ENCODE measurements at places on chromosomes 3 and 15.

- DNase-seq: no peak
These were observed 58.4 kb downstream of the TMEM44 start for GRCh38 chr3:194574639-194575483.

DNA sequence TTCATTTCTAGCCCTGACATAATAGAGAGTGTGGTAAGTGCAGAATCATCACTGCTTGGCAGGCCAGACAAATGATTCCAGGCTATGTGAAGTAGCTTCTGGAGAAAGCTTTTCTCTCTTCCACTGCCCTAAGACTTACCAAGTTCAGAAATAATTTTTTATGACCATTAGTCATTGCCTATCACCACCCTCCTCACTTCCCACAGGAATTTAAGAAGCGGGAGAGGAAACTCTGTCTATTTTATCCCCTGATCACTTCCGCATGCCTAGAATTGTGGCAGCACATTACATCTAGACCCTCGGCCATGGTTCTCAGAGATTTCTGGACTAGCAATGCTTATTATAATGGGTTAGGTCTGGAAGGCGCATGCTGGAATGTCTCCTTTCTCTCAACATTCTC is 397.8 kb upstream of the NR2F2 start:
- DNase-seq: no peak

- no peak for DNase-seq
These were observed 779.1 kb downstream of the MECOM start for GRCh38 chr3:168884353-168884903.

GRCh38 chr3:33577588-33577987 is 137.4 kb upstream of the UBP1 start:
- no peak for DNase-seq

DNA sequence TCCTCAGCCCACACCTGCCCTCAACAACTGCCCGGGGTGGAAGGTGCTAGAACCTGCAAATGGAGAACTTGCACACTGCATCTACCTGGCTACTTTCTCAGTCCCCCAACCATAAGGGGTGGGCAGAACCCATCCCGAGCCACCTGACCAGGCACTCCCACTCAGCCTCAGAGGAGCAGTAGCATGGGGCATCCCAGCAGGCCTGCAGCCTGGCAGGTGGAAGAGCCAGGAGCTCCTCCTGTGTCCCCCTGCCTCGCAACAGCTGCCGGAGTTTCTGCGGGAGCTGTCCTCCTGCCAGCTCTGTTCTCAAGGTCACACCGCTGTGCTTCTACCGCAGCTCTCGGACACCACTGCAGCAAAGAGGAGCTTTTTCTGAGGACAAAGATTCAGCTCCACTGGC is 27.5 kb downstream of the RAB6B start:
- DNase-seq: no peak

GRCh38 chr3:114675104-114675503 is 381.3 kb downstream of the TIGIT start:
- DNase-seq: no peak

GRCh38 chr3:98038876-98039275 is 3.8 kb upstream of the GABRR3 start:
- no peak for DNase-seq

- DNase-seq: no peak
These were observed 29.7 kb downstream of the DNASE1L3 start for GRCh38 chr3:58180940-58181587.

DNA sequence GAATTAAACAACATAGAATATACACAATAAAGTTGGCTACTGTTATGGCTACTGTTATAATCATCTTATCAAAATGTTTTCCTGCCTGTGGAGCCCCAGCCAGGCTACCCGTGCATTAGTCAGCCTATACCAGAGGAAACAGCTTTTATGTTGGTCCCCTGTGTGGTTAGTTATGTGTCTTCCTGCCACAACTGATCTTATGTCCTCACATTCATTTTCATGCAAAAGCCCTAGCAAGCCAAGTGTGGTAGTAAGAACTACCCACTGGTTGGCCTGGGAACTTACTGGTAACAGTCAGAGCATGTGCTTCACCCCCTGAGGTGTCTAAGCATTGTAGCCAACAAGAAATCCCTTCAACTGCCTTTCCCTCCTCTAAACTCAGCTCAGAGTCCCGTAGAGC is 21.8 kb downstream of the MGLL start:
- no peak for DNase-seq

- DNase-seq: no peak
These were observed 499.4 kb upstream of the MDFIC2 start for GRCh38 chr3:70811880-70812279.

DNA sequence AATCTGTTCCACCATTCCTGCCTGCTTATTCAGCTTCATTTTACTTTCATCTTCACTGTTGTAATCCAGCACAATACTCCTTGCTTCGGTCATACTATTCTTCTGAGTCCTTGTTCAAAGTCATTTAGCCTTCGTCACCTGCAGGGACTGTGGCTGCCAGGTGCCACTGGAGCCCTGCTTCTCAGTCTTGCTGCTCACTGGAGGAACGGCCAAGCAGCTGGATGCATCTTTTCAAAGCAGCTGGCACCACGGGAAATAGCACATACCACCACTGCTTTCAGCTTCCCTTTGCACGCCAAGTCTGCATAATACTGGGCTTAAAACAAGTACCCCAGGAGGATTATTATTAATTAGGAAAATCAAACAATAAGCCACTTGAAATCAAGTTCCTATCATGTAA is 287.6 kb downstream of the BCHE start:
- DNase-seq: no peak

- no peak for DNase-seq
These were observed 38.9 kb downstream of the TFG start for GRCh38 chr3:100748220-100748619.

DNA sequence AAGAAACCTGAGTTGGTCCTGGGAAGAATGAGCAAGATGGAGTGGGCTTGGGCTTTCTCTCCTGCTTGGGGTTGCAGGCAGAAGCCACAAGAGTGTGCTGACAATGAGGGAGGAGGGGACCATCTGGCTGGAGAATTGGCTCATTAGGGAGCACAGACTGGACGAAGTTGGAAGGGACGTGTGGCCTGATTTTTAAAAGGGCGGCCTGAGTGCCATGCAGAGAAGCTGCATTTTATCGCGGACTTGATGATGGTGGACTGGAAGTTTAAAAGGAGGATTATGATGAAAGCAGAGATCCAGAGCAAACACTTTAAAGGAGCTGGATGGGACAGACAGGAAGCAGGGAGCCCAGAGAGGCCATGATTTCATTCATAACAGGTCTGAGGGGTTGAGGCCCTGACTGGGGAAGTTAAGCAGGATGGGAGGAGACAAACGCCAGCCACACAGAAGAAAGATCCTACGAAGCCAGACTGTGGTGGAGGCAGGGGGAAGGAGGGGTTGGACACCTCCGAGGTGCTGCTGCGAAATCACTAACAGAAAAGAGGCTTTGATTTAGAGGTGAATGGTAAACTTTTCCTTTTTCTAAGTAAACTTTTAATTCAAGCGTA is 23.6 kb downstream of the TLNRD1 start:
- DNase-seq: no peak

DNA sequence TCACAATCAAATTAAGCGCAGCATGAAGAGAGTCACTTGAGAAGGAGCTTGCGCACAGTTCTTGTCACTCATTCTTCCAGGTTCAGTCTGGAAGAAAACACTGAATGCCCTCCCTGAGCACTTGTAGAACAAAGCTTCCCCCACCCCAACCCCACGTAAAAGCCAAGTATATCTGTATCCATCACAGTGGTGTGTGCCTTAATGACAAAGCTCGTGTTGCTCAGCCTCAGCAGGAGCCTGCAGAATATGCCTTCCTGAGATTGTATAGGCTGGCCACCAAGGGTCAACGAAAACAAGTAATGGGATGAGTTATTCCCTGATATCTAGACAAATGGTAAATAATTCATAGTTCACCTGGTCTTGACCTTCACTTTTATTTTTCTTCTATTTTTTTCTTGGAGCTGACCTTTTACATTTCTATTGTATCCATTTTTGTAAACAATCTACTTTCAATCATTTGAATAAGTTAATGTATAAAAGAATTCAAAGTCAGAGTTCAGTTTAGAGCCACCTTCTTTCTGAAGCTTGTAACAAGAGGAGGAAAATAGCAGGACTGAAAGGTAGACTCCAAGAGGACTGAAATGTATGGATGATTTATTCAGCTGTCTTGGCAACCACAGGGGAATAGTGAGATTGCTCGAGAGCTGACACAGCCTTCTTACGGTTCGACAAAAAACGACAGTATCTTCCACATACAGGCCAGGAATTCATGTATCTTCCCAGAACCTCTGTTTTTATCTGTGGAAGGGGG is 405.5 kb upstream of the TPM1 start:
- no peak for DNase-seq

DNA sequence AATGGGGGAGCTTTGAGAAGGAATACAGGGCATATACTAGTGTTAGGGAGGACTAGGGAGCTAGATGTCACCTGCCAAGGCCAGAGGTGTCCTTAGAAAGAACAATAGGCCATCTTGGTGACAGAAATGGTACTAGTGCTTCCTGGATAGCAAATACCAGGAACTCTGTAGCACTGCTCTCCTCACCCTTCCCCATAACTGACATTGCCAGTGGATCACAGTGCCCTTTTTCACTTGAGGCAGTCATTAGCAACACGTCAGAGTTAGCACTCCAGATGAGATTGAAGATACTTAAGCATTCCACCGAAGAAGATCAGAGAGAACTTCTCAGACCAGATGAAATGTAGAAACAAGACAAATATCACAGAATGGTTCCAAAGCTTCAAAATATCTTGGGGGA is 103.1 kb upstream of the PDZRN3 start:
- no peak for DNase-seq

GRCh38 chr3:105629718-105630117 is 239.1 kb downstream of the CBLB start:
- no peak for DNase-seq

DNA sequence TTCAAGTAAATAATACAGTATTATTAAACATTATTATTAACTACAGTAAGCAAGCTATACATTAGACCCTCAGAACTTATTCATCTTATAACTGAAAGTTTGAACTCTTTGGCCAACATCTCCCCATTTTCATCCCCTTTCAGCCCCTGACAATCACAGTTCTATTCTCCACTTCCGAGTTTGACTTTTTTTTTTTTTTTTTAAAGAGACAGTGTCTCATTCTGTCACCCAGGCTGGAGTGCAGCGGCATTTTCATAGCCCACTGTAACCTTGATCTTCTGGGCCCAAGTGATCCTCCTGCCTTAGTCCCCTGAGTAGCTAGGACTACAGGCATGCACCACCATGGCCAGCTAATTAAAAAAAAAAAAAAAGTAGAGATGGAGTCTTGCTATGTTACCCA is 41.3 kb upstream of the LRIG1 start:
- DNase-seq: no peak

- DNase-seq: no peak
These were observed 313.9 kb upstream of the NR2E3 start for GRCh38 chr15:71496336-71496955.

GRCh38 chr3:112615989-112616731 is 24.8 kb downstream of the CCDC80 start:
- DNase-seq: no peak

DNA sequence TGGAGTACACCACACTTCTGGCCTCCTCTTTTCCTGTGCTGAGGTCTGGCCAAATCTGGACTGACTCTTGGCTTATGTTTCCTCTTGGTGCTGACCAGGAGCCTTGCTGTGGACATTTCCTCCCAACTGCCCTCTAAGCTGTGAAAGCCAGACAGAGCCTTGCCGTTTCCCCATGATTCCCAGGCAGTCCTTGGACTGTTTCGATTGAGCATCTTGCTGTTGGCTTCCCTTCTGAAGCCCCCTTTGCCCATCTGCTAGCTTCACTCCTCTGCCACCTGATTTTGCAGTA is 110.5 kb downstream of the EPHB1 start:
- DNase-seq: no peak

DNA sequence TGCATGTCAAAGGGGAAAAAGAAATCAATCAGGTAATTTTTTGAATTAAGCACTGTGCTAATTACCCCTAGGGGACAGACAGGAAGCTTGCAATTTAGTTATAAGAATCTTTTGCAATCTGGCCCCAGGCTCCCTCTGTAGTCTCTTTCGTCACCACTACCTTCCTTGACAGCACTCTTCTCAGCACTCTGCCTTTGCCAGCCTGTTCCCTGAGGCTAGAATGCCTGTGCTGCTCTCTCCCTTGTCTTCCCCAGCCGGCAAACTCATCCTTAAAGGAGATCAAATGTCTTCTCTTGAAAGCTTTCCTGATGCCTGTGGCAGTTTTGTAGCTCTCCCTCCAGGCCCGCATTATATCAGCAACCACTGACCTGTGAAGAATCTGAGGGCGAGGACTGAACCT is 32.4 kb upstream of the PRTG start:
- DNase-seq: no peak

DNA sequence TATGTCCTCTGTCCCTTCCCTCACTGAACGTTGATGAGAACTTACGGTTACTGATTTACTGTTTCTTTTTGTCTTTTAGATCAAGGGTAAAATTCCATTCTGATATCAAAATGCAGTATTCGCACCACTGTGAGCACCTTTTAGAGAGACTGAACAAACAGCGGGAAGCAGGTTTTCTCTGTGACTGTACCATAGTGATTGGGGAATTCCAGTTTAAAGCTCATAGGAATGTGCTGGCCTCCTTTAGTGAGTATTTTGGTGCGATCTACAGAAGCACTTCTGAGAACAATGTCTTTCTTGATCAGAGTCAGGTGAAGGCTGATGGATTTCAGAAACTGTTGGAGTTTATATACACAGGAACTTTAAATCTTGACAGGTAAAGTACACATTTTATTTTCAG is 990 bp downstream of the MYNN start:
- DNase-seq: no peak

- no peak for DNase-seq
These were observed 137.4 kb downstream of the NR1I2 start for GRCh38 chr3:119918992-119919933.

DNA sequence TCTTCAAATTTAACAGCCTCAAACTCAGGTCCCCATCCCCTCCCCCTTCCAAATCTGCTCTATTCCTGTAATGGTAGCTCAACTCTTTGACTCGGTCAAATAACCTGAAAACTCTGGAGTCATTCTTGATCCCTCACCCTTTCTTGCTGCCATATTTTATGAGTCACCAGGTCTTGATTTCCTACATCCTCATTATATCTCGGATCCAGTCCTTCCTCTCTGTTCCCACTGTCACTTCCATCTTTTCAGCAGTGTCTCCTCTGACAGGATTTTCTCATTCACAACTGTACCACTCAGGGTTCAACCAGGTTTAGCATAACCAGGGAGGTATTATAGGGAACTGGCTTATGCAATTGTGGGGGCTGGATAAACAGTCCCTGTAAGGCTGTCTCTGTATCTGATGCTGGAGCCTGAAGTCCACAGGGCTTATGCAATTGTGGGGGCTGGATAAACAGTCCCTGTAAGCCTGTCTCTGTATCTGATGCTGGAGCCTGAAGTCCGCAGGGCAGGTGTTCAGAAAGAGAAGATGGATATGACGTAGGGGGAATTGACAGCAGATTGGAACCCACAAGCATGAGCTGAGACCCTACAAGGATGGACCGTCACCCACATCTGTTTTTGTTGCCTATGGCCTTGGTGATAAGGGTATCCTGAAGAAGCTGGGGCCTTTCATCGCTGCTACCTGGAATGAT is 9.1 kb upstream of the FETUB start:
- no peak for DNase-seq

GRCh38 chr3:59754456-59755129 is 704.8 kb upstream of the CFAP20DC start:
- no peak for DNase-seq

GRCh38 chr3:4413467-4413866 is 53.6 kb downstream of the SUMF1 start:
- no peak for DNase-seq

- no peak for DNase-seq
These were observed 21.5 kb downstream of the CNOT10 start for GRCh38 chr3:32706348-32707025.

- DNase-seq: no peak
These were observed 79.3 kb upstream of the ALDH1L1 start for GRCh38 chr3:126259411-126260391.
